Stimulated activated CD8-positive, alpha-beta memory T cell treated with anti-CD3 and anti-CD28 coated beads, Interleukin-2, amount 100 ng/mL, for 48 hours (primary cell): ENCODE measurements at places on chromosomes 7 and 10.
A peak's percentile ranks its signal among the peaks of the same experiment; 100 is the strongest.

- DNase-seq = no peak
These were observed 3.8 kb upstream of the SKIDA1 start for GRCh38 chr10:21529032-21529910.

- no peak for DNase-seq
These were observed 29.7 kb upstream of the HSPA12A start for GRCh38 chr10:116771959-116772585.

DNA sequence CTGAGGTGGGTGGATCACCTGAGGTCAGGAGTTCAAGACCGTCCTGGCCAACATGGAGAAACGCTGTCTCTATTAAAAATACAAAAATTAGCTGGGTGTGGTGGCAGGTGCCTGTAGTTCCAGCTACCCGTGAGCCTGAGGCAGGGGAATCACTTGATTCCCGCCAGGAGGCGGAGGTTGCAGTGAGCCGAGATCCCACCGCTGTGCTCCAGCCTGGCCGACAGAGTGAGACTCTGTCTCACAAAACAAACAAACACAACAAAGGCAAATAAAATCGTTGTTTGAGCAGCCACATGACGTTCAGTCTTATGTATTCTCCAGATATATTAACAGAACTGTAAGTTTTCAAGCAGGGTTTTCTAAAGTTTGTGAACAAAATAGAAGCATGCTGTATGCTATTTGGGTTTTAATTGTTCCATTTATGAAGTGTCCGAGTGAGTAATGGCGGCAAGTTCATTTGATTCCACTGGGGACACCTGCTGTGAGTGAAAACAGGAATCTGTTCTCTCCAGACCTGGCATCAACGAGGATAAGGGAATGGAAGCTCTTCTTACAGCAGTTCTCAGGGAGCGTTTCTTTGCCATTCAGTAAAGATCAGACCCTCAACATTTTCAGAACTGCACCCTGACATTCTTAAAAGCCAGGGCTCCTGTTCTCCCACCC is 122.5 kb upstream of the PITRM1 start:
- no peak for DNase-seq

GRCh38 chr10:99341860-99342490 is 12.8 kb downstream of the CNNM1 start:
- no peak for DNase-seq

- DNase-seq = no peak
These were observed 8.7 kb downstream of the TAF3 start for GRCh38 chr10:7826971-7827370.

GRCh38 chr7:69537691-69538090 is 60.6 kb upstream of the AUTS2 start:
- no peak for DNase-seq

DNA sequence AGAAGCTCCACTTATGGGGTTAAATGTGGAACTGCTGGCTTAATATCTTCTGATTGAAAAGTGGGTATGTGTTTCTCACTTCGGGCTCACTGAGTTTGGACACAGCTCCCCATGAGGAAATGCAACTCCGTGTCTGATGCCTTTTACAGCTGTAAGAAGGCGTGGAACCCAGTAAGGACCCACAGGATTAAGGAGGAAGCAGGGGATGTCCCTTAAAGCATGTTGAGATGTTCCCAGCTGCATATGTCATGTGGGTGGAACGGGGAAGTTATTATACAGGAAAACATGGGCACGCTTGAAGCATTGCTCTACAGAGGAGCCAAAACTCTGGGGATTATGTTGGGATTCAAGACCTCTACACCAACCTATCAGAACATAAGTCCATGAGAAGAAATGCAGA is 224.4 kb downstream of the NEBL start:
- no peak for DNase-seq

- DNase-seq = no peak
These were observed 8.6 kb downstream of the BTBD16 start for GRCh38 chr10:122279725-122280141.

DNA sequence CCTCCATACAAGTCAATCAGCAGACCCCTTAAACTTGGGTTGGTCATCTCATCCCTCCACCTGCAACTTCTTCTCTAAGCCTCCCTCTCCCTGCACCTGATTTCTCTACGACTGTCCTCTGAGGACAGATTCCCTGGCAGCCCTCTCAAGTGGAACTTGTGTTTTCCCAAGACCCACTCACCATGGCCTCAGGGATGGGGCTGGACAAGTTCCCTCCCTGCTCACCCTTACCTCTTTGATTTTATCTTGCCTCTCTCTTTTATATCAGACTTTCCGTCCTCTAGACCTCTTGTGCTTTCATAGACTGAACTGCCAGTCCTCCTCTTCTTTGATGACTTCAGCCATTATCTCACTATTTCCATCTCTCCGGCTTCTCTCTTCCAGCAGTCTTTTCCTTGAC is 46.2 kb upstream of the ARL4A start:
- no peak for DNase-seq

DNA sequence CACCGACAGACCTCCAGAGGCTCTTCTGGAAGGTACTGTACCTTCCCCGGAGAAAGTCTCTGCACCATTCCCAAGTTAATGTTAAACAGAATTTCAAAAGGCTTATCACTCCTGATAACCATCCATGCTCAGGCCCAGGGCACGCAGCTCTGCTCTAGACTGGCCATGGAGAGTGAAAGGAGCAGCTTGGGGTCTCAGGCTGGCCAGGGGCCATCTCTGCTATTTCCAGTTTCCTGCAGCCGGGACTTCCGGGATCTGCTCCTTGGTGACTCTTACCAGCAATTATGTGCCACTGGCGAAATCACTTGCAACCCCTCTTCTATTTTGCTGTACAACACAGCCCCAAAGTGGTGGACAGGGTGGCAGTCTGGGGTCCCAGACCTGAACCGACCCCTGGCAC is 6.0 kb downstream of the CLDN15 start:
- no peak for DNase-seq

- DNase-seq = no peak
These were observed 659 bp downstream of the OPTN start for GRCh38 chr10:13100349-13101294.

GRCh38 chr7:102318482-102318971 is 31.9 kb downstream of the SH2B2 start:
- DNase-seq = no peak

GRCh38 chr7:84792231-84792893 is 394.5 kb downstream of the SEMA3D start:
- DNase-seq = no peak

DNA sequence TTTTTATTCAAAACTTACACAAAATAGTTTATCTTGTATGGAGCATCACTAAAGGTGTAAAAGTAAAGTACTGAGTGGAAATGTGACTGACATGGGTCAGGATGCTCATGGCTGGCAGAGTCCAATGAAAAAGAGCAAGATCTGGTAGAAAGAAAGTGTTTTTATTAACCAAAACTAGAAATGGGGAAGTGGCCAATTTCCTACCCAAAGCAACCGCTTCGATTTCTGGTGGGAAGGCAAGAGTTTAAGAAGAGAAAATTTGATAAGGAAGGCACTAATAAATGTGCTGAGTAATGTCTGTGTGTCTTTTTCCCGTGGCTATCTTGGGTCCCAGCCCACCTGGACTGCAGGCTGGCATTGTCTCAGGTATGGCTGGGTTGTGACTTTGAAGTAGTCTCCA is 277.7 kb downstream of the ANKRD7 start:
- no peak for DNase-seq

- DNase-seq = no peak
These were observed 10.3 kb downstream of the GRIFIN start for GRCh38 chr7:2465928-2466327.

DNA sequence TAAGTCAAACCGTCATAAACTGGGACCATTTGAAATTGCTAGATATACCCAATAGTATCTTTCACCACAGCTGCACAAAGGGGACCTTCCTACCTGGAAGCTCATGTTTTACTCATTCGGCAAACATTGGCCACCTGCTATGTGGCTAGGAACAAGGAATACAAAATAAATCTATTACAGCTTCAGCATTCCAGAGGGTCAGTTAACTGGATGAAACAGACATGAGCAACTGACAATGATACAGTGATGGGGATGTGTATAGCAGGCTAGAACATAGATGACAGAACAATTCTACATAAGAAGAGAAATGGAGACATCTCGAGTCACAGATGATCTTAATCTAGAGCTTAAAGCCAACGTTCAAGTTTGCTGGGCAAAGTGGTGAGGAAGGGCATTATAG is 3.1 kb upstream of the SMURF1 start:
- no peak for DNase-seq

- no peak for DNase-seq
These were observed 279.2 kb downstream of the CXCL12 start for GRCh38 chr10:44105696-44106095.

DNA sequence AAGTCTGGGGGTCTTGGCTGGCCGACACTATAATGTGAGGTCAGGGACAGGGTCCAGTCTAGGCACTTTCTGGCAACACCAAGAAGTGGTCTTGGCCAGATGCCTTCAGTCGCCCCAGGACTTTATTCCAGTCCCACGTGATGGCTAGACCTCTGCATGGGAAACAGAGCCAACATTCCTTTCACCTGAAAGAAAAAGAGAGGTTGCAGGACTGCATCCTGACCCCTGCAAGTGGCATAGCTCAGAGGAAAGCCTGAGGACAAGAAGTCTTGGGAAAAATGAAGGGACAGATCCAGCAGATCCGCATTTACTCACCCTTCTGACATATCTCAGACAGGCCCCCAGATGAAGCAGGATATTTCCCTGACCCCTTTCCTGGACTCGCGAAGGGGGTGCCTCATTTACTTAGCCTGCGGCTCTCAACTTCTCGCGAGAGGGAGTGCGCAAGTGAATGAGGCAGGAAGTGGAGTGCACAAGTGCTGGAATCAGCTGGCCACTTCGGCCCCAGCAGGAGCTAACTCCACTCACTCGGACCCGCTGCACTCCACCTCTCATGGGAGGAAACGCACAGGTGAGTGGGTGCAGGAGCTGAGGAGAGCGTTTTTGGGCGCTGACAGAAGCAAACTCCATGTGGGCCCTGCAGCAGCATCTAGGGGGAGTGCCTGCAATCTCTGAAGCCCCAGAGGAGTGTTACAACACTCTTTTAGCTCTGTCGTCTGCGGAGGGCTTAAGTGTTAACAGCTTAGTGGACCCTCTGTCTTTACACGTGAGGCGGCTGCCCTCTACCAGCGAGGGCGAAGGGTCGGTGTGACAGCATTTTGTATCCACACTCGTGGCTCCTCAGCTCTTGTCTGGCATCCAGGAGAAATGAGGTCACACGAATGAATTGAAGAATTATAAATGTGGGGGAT is 916.2 kb upstream of the GHITM start:
- no peak for DNase-seq

DNA sequence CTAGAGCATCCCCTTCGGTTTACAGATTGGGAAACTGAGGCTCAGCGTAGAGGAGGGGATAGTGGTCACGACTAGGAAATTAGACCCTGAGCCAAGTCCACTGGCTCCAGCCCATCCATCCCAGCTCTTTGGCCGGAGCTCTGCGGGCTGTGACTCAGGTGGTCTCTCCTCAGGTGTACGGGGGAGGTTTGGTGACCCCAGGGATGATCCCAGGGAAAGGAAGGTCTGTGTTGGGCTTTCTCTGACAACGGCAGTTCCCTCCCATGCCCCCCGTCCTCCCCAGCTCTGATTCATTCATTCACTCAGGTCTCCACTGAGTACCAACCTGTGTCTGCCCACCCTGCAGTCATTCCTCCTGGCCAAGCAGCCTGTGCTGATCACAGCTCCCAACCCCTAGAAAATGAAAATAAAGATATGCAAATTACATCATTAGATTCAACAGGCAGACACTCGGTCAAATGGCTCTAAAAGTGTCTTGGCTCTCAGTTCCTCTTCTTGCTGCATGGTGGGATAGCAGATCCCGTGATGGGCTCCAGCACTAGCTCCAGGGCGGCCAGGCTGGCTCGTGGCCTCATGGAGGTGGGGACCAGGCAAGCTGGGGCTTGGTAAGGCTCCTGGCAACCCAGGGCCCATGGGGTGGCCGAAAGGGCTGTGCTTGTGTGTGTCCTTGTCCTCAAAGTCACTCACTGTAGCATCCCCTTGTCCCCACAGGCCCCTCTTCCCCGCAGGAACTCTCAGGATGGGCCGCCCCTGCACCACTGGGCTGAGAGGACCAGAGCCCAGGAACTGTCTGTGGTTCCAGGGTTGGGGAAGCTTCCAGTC is 37.8 kb downstream of the CLRN3 start:
- no peak for DNase-seq

DNA sequence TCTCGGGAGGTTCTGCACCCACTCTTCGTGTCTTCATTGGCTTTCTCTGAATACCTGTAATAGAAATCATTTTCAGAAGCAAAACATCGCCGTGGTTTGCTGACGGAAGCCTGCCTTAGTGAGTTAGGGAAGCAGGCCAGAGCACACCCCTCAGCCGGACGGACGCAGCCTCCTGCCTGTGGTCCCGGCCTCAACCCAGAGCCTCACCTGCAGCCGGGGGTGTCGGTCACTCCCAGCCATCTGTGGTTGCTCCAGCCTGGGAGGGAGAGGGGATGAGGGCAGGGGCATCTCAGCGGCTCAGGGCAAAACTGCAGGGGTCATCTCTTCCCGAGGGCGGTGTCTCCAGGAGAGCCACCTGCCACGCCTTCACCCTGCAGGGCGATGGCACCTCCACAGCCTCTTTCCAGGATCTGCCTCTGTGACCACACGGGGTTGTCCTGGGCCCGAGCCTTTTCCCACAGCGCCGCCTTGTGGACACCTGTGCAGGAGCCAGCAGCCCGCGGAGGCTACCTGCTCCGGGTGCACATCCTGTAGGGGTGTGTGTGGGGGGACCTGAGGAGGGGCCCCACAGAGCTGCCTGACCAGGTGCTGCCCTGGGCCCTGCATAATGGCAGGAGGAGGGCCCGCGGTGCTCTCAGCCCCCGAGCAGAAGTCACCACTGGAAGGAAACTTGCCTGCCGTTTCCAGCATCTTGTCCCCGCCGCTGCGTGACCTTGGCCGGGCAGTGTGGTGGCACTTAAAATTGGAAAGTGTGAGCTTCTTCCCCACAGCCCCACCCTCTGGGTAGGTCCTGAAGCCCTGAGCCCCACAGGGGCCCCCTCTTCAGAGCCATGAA is 21.6 kb upstream of the AP5Z1 start:
- DNase-seq = peak; percentile 76

DNA sequence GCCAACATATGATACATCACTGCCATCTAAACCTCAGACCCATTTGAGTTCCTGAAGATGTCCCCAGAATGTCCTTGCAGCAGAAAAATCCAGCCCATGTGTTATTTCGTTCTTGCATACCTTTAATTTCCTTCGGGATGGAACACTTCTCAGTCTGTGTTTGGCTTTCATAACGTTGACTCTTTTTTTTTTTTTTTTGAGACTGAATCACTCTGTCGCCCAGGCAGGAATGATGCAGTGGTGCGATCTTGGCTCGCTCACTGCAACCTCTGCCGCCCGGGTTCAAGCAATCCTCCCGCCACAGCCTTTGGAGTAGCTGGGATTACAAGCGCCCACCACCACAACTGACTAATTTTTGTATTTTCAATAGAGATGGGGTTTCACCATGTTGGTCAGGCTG is 148.8 kb upstream of the TNRC18 start:
- no peak for DNase-seq

- DNase-seq = no peak
These were observed 21.7 kb downstream of the LRRC27 start for GRCh38 chr10:132353456-132354355.

GRCh38 chr7:76356115-76356514 is 2.7 kb downstream of the YWHAG start:
- no peak for DNase-seq
